ENCODE measurements at places on chromosomes 3 and 15.

DNA sequence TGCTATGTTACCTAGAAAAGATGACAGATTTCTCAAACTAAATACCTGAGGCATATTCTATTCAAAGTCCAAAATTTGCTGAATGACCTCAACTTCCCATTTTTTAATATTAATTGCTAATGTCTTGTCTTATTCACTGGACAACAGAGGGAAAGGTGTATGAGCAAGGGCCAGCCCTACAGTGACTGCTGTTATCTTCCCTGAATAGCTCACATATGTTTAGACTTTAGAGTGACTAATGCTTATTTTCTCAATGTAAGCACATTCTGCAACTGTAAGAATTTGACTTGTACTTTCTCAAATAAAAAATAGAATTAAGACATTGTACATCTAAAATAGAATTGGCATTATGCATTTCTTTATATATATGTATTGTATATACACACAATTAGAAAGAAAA is 26.5 kb upstream of the AADACL2 start:
- DNase-seq, result no peak

DNA sequence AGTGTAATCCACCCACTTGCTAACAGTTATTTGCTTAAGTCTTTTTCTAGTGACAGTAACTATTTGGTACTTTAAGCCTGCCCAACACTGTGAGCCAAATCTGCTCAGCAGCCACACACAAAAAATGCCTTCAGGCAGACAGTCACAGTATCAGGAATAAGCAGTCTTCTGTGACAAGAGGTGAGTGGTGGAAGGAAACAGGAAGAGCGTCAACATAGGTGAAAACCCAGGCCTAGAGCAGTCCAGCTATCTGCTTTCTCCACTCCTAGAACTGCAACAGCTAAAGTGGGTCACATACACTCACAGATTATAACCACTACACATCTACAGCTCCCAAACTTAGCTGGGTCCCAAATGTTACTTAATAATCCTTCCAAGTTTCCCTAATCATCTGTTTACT is 213.7 kb downstream of the ZBTB20 start:
- DNase-seq, result no peak

- DNase-seq, result no peak
These were observed 77.1 kb upstream of the PRTG start for GRCh38 chr15:55820043-55820442.

DNA sequence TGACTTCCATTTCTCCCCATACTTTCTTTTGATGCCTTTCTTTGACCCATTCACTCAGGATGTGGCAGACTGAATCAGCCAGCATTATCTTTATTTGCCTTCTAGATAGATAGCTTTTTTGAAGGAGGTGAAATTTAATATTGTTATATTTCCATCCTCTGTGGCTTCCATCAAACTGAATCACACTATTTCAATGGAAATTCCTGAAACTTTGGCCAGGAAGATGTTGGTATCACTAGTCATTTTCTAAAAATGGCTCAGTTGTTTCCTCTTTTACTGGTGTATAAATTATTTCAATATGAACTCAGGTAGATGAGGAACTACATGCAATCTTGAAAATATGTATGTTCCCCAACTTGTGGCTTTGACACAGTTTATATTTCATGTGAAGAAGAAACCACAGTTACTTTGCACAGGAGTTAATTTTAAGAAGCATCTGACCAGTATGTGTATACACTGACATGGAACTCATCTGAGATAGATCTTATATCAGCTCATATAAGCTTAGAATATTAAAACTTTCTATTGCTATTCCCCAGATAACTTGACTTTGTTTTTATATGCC is 248.3 kb downstream of the CGGBP1 start:
- DNase-seq, result no peak

- no peak for DNase-seq
These were observed 62.1 kb downstream of the EFCAB12 start for GRCh38 chr3:129366312-129366831.

GRCh38 chr15:60486742-60487141 is 7.8 kb upstream of the ICE2 start:
- DNase-seq, result no peak

GRCh38 chr3:141266797-141267555 is 35.4 kb downstream of the PXYLP1 start:
- DNase-seq, result no peak

DNA sequence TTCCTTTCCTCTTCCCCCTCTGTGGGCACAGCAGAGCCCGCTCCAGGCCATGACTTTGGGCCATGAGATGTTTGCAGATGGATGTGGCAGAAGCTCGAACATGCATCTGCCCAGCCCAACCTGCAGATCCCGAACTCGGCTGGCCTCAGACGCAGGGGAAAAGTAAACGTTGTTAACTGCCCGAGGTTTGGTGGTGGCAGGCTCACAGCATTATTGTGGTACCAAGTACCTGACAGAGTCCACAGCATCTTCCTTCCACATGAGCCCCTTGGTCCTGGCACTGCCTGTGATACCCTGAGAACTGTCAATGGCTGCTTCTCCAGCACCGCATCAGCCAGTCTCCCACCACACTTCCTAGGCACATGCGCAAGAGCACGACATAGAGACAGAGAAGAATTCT is 424.3 kb downstream of the OCA2 start:
- no peak for DNase-seq

- DNase-seq, result no peak
These were observed 579.8 kb upstream of the SUCLG2 start for GRCh38 chr3:68234076-68234780.

DNA sequence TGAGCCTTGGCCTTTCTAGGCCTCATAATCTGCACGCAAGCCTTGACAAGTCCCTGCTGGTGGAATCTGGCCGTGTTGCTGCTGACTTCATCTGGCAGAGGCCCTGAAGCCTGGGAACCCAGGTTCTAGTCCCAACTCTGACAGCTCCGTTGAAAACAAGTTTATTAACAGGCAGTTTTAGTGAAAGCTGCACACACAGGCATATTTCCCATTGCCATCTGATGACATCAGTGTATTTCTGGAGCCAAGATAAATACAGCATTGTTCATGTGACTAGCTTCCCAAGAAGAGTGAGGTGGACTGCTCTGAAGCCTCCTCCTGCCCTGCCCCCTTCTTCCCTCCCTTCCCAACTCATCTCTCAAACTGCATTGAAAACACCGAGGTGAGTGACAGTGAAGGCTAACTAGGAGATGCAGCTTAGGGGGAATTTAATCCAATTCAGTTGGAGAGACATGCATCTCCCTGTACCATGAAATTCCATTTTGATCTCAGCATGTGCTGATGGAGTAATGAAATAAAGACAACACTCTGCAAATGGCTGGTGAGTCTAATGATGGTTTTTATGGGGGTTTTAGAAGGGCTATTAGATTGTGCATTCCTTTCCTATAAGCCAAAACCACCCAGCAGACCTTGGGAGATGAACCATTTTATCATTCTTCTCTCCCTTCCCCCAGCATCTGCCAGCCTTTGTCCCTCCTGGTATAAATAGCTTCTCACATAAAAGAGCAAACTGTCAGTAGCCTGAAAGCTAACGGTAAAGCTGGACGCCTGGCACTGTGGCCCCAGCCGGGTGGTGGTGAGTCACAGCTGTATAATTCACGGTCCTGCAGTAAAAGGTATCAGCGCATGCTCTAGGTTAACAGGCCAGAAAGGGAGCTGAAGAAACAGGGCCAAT is 38.0 kb downstream of the PRICKLE2 start:
- no peak for DNase-seq

- no peak for DNase-seq
These were observed 77.0 kb downstream of the BBX start for GRCh38 chr3:107599772-107600145.

DNA sequence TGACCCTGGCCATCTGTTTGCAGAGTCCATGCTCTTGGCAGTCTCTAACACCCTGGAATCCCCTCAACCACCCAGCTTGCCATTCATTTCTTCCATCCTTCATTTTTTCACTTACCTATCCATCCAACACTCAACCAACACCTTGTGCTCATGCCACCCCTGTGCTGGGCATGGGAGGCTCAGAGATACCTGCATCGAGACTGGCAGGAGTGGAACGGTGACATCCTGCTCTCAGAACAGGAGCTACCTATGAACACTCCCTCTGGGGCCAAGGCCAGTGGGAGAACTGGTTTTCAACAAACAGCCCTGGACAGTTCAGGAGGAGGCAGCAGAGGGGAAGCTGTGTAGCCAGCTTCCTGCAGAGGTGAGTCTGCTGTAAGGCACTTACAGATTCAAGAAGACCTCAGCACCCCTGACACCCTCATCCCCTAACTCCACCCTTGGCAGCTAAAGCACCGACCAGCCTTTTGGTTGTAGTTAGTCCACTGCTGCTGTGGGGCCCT is 19.5 kb upstream of the ATP2B2 start:
- no peak for DNase-seq

- DNase-seq, result no peak
These were observed 35.7 kb upstream of the POLG start for GRCh38 chr15:89370120-89370977.

- DNase-seq, result no peak
These were observed 111.6 kb downstream of the RAB11A start for GRCh38 chr15:65980824-65981456.

- no peak for DNase-seq
These were observed 218 bp upstream of the TRPC1 start for GRCh38 chr3:142723665-142723967.

DNA sequence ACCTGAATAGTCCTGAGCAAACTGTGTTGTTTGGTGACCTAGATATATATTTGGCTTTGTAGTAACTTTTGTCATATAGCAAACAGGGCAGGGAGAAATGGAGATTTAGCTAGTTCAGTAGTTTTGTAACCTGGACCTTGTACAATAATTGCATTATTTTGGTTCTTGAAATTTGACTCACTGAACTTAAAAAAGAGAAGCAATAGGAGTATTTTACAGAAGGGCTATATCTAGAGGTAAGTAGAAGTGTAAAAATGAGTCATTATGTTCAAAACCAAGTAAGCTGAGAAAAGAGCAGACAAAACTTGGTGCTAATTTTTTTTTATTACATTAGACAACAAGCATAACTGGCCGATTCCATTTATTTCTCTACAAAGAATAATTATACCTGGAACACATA is 505.4 kb downstream of the ZIC1 start:
- no peak for DNase-seq

GRCh38 chr15:41967506-41968206 is 4.7 kb downstream of the EHD4 start:
- DNase-seq, result no peak

- no peak for DNase-seq
These were observed 142.7 kb downstream of the GHSR start for GRCh38 chr3:172305552-172305951.

GRCh38 chr3:59385547-59385946 is 335.7 kb upstream of the CFAP20DC start:
- no peak for DNase-seq

GRCh38 chr3:106728315-106729098 is 648.7 kb upstream of the CCDC54 start:
- DNase-seq, result no peak

GRCh38 chr15:89569090-89569745 is 6.1 kb upstream of the TICRR start:
- DNase-seq, result no peak

DNA sequence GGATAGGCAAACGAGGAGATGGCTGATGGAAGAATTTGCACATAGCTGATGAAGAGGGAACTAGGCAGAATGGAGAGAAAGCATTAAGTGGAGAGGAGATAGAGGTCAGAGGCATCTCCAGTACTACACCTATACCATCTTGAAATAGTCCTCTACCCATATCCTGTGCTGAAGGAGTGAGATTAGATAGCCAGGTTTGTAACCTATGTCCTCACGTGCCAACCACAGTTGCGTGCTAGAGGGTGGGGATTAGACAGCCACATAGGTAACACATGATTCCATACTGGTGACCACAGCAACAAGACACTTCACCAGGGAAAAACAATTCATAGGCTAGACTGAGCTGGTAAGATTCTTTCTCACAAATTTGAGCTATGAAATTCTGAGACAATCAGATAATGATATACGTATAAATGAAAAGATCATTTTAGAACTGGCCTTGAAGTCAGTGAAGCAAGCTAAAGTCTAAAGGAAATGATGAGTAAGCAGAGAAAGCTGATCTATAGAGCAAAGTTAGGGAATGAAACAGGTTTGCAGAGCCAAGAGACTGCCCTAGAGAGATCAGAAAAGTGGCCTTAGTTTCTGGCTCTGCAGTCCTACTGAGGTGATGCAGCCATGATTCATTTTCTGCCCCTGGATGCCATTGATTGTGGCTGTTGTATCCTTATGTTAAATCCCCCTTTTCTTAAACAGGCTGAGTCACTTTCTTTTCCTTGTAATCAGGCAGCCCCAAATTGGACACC is 17.7 kb downstream of the MYNN start:
- DNase-seq, result no peak

DNA sequence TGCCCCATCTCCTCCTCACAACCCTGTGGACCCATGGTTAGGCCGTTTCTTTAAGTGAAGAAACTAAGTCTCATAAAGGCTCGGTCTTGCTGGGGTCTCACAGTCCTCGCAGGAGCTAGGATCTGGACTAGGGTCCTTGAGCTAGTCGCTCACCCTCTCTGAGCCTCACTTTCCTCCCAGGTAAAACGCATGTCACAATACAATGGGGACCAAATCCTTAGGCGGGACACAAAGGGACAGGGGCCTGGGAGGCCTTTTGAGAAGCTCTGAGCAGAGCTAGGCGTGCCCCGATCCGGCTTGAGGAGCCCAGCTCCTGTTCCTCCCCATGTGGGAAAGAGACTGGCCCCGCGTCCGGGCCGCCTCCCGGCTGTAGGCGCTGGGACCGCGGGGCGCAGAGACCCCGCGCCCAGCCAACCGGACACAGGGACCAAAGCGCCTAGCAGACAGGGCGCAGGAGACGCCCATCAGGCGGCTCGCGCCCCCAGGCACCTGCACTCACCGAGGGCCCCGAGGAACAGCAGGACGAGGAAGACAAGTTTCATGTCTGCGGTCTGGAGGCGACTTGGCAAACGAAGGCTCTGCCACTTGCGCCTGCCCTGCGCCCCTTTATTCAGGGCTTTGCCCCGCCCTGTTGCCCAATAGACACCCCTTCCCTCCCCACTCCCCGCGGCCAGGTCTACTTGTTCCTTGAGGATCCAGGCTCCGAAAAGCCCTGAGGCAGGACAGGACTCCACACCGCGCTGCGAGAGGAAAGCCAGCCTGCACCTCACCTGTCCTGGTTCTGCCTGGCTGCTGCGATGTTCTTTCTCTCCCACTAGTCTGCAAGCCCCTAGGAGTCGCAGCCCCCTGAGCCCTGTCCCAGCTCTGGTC is at the start of gene LTF:
TSS of gene LTF (minus strand) at position 580 of the 870 bp plus-strand sequence. CDS start at position 542, 38 bp downstream.
- no peak for DNase-seq

GRCh38 chr15:69161079-69161877 is 843 bp downstream of the GLCE start:
- DNase-seq, result no peak

- DNase-seq, result no peak
These were observed 218.9 kb downstream of the PDZRN3 start for GRCh38 chr3:73405853-73406252.

DNA sequence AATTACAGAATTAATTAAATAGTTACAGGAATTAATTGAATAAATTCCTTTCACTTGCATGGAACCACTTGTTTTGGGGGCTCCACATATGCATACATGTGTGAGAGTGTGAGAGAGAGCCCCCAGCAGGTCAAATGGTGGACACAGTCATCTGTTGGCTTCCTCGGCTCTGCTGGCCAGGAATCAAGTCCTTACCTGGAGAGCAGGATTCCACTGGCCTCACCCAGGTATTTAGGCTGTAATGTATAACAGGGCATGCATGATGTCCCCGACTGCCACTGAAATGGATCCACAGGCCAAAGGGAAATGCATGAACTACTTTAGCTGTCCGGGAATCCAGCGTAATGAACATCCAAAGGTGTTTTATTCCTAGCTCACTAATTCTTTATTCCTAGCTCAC is 139.7 kb upstream of the SMAD3 start:
- DNase-seq, result no peak

GRCh38 chr3:146491303-146491702 is 21.9 kb upstream of the PLSCR2 start:
- DNase-seq, result no peak
